Right lobe of liver (tissue), 6 donors: ENCODE measurements at places on chromosomes 12 and 14. TPM values are rescaled to one million over a fixed set of nuclear protein-coding genes. Genes with fewer than 3 reads are reported as not detected.

DNA sequence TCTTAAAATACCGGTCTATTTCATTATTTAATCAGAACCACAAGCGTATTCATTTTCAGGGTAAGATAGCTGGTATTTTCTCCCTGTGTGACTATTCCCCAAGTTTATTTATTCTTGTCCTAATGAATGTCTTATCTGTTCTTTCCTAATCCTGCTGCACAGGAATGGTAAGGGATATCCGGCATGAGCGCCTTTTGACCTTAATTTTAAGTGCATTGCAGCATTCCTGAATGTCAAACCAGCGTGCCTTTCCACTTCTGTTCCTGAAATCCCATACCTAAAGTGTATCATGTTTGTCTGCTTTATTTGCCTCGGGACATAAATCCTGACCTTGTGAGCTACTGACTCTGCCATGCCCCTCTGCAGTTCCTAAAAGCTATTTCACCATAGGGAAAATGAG, 1713.2 kb upstream of the FLRT2 start:
- H3K27ac ChIP-seq, result no peak overlapping the region
- H3K4me3 ChIP-seq, result no peak overlapping the region
- no peaks in the 10 kb centered on the region for H3K27me3 ChIP-seq
- DNase-seq, result no peak
- no peaks in the 10 kb centered on the region for H3K4me1 ChIP-seq

The C14orf132 gene
- 1.7 TPM for total RNA-seq

The BBOF1 gene
- total RNA-seq, result 0.81 TPM

DNA sequence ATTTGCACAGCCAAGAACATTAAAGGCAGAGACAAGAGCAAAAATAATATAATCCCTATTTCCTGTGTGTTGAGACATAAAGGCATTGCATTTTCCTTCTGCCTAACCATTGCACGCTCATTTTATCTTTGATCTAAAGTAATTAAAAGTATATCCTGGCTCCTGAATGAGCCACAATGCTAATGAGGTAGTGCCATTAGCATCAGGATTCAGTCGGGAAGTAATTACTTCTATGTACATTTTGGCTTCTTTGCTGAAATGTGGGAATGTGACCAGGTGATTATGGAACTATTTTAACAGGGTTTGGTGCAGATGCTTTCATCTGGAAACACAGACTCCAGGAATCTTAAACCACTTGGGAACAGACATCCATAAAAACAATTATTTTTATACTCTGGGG, 77.4 kb downstream of the TMTC1 start:
- no peaks in the 10 kb centered on the region for H3K4me1 ChIP-seq
- DNase-seq, result no peak
- H3K4me3 ChIP-seq, result no peak overlapping the region

The ASB2 gene
- 0.25 TPM for total RNA-seq

DNA sequence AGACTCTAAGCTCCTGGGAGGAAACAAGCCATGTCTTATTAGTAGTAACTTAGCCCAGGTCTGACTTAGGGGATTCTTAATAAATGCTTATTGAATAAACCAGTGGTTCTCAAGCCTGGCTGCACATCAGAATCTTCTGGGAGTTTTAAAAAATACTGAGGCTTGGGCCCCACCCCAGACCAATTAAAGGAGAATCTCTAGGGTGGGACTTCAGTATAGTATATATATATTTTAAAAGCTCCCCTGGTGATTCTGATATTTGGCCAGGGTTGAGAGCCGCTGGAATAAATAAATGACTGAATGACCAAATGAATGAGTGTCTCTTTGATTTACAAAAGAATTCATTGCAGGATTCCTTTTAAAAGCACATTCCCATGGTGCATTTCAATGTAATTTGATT, 151.5 kb upstream of the GSC start:
- no peaks in the 10 kb centered on the region for H3K4me1 ChIP-seq
- H3K4me3 ChIP-seq, result no peak overlapping the region
- no peak for DNase-seq
- no peak overlapping the region for H3K27ac ChIP-seq
- H3K27me3 ChIP-seq, result no peaks in the 10 kb centered on the region
